ENCODE measurements at places on chromosomes 11 and 22. TPM values are rescaled to one million over a fixed set of nuclear protein-coding genes. Genes with fewer than 3 reads are reported as not detected.

Gene DGAT2
- total RNA-seq = 1.8 TPM

Gene GLYAT
- total RNA-seq = not detected

Gene TSPO
- total RNA-seq = 524 TPM

Gene CDC45
- 31.2 TPM for total RNA-seq

Gene SLC36A4
- total RNA-seq = 8.2 TPM

Gene PRODH
- 2.1 TPM for total RNA-seq

Gene OR52H1
- total RNA-seq = not detected

Gene TCN1
- 1.3 TPM for total RNA-seq

- DNase-seq = no peak
Observed at GRCh38 chr11:70326833-70327232, 56.3 kb downstream of the PPFIA1 start.

- no peak for DNase-seq
Observed at GRCh38 chr22:27669798-27670599, 131.6 kb downstream of the MN1 start.

DNA sequence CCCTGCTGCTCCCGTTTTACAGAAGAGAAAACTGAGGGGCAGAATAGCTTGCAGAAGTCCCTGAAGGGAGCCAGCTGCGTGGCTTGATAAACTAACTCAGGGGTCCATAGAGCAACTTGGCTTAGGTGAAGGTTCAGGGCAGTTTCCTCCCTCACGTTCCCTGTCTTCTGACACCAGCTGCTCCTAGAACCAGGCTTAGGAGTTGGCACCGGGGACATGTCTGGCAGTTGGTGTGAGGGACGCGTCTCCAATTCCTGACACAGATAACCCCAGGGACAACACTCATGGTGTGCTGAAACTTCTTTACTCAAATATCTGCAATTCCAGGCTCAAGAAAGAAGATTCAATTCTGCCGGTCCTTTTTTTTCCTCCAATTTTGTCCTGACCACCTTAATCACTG, 85.7 kb downstream of the DSCAML1 start:
- DNase-seq = no peak

DNA sequence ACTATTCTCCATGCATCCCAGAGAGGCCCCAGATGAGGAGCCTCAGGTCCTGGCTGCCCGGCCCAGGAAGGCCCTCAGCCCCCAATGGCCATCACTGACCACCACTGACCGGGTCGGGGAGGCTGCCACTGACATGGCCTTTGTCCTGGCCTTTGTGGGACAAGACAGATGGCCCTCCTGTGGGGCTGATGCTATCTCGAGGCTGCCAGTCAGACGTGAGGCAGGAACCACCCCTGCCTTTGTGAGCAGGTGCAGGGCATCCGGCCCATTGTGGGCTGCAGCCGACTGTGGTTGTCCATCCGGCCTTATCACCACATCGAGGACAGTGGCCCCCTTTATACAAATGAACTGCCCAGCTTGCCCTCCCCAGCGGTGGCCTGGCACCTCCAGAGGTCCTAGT, 5.5 kb downstream of the GP1BB start:
- no peak for DNase-seq

DNA sequence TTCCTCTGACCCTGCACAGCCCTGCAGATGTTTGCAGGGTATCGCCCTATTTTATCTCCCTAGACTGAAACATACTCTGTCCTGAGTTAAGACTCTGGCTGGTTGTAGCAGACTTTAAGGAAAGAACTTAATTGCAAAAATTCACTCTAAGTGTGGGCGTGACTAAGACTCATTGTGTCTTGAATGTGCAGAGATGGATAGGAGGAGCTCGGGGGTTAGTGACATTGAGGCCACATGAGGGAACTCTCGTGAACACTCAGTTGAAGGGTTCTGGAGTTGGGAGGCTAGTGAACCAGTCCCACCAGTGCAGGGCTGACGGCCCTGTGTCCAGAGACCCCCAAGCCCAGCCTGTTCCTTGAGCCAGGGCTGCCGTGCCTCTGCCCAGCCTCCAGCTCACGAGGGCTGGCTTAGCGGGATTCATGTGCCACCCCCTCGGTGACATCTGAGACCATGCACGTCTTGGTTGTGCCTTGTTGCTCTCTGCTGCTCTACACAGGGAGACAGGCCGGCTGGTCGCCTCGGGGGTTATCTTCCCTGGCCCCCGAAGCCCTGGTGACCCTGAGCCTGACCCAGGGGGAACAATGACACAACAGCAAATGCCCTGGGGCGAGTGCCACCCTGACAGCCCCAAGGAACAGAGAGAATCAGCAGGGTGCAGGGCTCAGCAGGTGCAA, 11.4 kb upstream of the TBX1 start:
- DNase-seq = no peak

- DNase-seq = no peak
Observed at GRCh38 chr22:42303396-42304323, 33.2 kb upstream of the TCF20 start.

DNA sequence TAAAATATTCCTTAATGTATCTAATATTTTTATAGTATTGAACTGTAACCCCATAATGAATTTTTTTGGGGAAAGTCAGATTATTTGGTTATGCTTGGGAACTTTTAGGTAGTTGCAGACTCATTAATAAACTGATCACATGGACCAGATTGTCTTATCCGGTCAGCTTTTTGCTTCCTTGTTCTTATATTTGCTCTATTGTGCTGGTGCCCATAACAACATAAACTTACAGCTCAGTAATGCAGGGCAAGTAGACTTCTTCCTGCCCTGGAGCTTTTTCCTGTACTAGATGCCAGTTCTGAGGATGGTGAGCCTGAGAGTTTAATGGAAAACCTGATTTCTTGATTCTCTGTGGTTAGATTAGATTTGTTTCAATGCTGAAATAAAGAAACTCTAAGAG, 53.2 kb downstream of the MTMR3 start:
- no peak for DNase-seq

DNA sequence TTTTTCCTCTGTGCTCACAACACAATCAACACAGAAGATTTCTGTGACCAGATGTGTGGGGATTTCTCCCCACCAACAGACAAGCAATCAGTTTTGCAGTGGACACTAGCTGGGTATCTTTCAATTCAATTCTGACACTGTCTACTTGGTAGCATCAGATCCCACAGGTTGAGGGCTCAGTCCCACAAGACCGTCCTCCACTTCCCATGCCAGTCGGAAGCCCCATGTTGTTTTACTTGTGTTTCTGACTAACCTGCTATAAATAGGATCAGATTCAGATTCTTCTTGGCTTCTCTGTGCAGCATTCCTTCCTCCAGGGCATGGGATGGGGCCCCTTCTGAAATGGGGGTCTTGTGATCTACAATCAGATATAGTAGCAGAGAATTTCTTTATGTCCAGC, 19.6 kb downstream of the ACER3 start:
- no peak for DNase-seq

GRCh38 chr22:47061226-47061625, 298.8 kb downstream of the TBC1D22A start:
- no peak for DNase-seq

- no peak for DNase-seq
Observed at GRCh38 chr11:97717922-97718321, 1302.8 kb upstream of the CNTN5 start.

DNA sequence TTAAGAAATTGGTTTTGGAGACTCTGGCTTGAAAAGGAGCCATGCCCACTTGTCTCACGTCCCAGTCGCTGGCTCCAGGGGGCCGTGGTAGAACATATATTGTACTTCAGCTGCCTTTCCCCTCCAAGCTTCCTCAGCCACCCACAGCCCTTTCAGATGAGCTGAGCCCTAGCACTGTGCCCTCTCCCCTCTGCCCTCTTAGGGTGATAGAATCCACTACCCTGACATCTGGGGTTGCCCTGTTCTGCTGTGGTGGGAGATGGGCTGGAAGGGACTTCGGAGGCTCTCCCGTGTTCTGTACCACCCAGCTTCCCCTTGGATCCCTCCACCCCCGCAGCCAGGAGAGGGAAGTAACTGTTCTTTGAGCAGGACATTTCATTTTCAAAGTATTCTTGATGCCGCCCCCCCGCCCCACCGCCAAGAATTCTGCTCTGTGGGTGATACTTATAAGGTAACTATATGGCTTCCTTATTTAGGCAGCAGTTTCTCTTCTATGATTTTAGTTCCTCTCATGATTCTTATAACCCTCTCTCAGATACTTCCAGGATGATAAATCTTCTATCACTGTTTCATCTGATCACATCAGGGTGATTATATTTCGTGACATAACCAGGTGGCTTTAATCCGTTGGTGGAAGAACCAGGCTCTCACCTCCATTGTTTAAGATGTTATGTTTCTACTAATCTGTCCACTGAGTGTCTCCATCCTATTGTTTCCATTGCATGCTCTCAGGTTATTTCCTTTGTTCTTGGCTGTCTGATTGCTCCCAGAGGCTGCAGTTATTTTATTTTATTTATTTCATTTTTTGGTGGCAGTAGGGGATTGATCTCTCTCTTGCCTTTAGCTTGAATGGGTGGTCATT, 24.1 kb downstream of the ZBTB16 start:
- no peak for DNase-seq

- no peak for DNase-seq
Observed at GRCh38 chr11:3087821-3088800, 30.9 kb upstream of the CARS1 start.

GRCh38 chr22:37633089-37633624, 6.3 kb upstream of the SH3BP1 start:
- DNase-seq = no peak

DNA sequence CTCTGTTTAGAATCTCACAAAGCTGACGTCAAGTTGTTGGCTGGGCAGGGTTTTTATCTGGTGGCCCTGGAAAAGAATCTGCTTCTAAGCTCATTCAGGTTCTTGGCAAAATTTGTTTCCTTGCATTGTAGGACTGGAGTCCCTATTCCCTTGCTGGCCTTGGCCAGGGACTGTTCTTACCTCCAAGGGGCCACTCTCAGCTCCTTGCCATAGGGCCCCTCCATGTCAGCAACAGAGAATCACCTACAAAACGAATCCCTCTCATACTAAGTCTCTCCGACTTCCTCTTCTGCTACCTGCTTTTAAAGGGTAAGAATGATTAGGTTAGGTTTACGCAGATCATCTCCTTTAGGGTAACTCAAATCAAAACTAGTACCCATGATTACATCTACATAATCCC, 63.2 kb downstream of the PARVA start:
- no peak for DNase-seq

- no peak for DNase-seq
Observed at GRCh38 chr22:25347752-25348102, 128.3 kb downstream of the CRYBB2 start.

DNA sequence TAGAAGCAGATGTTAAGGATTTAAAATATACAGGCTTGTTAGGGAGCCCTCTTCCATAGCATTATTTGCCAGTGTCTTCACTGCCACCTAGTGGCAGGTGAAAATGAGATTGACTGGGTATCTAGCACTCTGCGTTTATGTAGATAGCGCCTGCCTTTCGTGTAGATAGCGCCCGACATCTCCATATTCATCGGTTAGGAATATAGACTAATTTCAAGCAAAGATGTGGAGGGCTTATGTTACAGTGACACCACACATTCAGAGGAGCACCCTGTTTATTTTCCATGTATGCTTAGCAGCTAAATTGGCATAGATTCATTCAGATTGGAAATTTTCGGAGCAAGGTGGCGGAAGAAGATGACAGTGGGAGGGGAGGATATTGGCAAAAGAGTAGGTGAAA, 72.0 kb downstream of the SLC5A12 start:
- DNase-seq = peak; percentile 22

Measured in epithelial cell of proximal tubule (primary cell).